ENCODE measurements at places on chromosomes 5 and 9. TPM values are rescaled to one million over a fixed set of nuclear protein-coding genes. Genes with fewer than 3 reads are reported as not detected.

- DNase-seq, result no peak
These were observed 425.3 kb upstream of the CDH6 start for GRCh38 chr5:30768056-30768690.

ORM2 gene
- 0.49 TPM for polyA plus RNA-seq

DNA sequence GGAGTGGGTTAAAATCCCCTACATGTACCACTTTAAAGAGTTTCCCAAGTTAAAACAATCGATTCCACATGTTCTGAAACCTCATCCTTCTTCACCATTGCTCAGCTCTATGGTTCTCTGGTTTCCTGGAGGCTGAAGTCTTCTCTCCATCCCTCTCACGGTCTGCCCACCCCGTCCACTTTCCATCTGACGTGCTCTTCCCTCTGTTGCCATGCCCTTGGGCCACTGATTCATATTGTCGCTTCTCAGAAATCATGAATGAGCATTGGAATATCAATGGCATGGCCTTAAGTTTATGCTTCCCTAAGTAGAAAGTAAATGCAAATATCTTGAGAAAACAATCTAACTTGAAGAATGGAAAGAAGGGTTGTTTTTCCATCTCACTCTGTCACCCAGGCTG, 30.9 kb downstream of the GDNF start:
- no peak for DNase-seq

DNA sequence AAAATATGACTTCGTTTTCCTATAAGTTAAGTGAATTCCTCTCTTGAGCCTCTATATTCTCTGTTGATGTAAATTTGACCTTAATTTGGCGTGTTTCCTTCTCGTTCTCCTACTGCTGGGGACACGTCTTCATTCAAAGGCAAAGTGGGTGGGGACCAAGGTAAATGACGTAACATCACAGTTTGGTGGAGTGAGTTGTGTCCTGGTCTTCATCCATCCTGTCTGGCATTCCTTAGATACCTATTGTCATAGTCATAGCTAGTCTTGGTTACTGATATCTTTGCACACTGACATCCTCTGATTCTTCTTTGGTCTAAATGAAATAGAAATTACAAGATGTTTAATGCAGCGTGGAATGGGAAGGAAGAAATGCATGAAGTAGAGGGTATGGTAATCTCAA, 108.5 kb downstream of the NNT start:
- no peak for DNase-seq

REEP2 gene
- polyA plus RNA-seq, result 111 TPM

SLCO6A1 gene
- polyA plus RNA-seq, result not detected

GRCh38 chr5:128262911-128263310, 179.3 kb downstream of the SLC12A2 start:
- peak; percentile 46 for DNase-seq

DNA sequence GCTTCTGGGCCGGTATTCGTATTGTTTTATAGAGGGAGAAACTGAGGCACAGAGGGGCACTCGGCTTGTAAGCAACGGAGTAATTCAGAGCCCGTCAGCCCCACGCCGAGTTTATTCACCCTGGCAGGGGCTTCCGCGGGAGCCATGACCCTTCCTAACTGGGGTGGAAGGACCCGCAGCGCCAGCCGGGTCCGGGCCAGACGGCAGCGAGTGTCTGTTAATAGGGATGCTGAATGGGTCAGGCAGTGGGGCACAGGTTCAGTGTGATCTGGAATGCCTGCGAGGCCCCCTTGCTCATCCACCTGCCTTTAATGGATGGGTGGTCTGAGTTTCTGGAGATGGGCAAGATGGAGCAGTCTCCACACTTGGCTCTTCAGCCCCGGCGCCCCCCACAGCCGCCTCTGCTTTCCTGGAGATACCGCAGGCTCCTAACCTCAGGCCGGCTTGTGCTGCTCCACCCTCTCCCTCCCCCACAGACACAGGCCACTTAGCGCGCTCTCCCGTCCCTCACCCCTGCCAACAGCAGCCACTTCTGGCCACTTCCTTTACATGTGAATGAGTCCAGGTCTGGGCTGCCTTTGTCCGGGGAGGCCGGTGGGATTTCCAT, 147.1 kb downstream of the ERCC6L2 start:
- no peak for DNase-seq

TEX48 gene
- polyA plus RNA-seq, result not detected

GRCh38 chr9:71783120-71783523, 14.8 kb upstream of the CEMIP2 start:
- DNase-seq, result no peak

- DNase-seq, result no peak
These were observed 93.8 kb downstream of the FEM1C start for GRCh38 chr5:115450741-115451140.

DNA sequence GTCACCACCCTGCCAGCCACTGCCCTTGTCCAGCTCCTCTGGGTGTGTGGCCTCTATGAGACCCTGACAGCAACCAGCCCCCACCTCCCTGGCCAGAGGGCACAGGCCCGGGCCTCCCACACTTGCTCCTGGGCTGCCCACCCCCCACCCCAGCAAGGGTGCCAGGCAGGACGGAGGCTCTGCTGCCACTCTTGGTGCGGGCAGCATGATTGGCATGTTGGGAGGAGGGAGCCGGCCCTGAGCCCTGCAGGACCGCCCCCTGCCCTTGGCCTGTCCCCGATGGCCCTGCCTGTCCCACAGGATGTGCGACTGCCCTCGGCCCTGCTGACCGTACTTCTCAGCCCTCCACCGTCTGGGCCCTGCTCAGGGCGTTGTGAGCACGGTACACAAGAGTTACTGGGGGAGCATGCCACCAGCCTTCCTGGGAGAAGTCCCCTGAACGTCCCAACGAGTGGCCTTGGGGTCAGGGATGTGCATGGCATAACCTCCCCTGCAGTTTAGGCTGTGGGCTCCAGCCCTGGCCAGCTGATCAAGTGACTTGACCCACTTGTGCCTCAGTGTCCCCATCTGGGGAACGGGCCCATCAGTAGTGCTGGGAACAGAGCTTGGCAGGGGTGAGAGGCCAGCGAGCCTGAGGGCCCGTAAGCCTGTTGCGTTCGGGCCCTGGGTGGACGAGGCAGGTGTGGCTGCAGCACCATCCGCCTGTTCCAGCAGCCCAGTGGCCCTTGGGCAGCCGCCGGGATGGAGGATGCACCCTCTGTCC, 16.0 kb downstream of the GPSM1 start:
- DNase-seq, result no peak

IGFBPL1 gene
- polyA plus RNA-seq, result 218 TPM

MLANA gene
- polyA plus RNA-seq, result not detected

DNA sequence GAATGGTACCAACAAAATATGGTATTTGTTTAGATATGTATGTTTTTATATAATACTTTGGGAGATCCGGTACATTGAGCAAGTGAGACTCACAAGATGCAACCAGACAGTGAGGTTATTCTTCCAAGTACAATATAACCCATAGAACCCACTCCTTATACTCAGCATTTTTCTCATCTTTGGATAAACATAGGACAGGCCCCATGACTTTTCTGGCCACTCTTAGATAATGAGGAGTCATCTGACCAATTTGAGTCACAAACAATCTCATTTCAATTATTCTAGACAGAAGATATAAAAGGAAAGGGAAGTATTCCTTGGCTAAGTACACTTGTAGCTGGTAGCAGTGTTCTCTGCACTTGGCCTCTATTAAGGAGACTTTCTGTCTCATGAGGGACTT, 150.2 kb downstream of the SGCD start:
- no peak for DNase-seq

GRCh38 chr5:136198453-136198852, 5.5 kb upstream of the SMIM32 start:
- no peak for DNase-seq

GRCh38 chr5:149549461-149550267, 1.6 kb downstream of the CSNK1A1 start:
- DNase-seq, result peak; percentile 86

DNA sequence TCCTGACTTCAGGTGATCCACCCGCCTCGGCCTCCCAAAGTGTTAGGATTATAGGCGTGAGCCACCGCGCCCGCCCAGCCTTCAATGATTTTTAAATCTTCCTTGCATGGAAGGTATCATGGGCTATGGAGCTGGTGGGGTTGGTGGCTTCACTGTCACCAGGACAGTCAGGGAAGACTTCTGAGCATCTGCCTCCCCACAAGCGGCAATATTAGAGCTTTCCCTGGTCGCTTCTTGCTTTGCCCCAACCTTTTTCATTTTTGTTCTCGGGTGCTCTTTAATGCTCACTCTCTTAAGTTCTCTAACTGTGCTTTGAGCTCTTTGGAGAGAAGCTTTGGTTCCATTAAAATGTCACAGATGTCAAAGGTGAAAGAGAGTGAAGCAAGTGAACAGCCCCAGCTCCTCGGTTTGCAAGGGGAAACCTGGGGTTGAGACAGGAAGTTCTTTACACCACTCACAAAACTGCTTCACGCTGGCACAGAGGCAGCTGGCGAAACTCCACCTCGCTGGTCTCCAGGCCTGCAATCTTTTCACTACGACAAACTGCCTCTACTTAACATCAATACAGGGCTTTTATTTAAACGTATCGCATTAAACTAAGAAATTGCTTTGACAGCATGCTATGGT, 142.5 kb upstream of the RETREG1 start:
- DNase-seq, result peak; percentile 58

TAF11L9 gene
- not detected for polyA plus RNA-seq

GRCh38 chr9:75183306-75183705, 95.0 kb downstream of the OSTF1 start:
- DNase-seq, result no peak

DNA sequence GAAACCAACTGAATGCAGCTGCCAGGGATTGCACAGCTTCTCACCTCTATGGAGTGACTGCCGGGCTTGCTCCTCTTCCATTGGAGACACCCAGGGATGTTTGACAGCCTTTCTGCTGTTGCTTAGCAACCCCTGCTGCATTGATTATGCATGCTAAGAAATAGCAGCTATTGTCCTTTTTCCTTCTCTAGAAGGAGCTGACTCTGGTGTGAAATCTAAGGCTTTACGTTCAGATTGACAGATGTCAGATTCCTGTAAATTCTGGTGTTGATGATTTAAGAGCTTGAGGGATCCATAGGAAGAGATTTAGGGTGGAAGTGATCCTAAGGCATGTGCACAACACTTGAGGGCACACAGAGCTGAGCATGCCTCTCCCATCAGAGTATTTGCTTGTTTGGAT, 267.7 kb downstream of the NTRK2 start:
- peak; percentile 83 for DNase-seq

IL5 gene
- not detected for polyA plus RNA-seq

GRCh38 chr5:15789642-15790041, 289.7 kb downstream of the FBXL7 start:
- DNase-seq, result no peak

DNA sequence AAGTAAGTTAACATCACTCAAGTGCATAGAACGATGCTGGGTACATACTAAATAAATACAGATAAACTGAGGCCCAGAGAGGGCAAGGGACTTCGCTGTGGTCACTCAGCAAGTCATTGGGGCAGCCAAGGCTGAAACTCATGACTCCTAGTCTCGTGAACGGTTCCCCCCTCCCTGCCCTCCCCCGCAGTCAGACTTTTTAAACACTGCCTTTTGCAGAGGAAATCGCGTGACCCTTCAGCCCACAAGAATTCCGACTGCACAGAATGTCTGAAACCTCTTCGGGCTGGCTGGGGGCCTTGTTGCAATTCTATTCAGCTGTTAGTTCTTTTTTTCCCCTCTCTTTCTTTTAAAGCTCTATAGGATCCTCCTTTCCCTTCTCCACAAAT, 28.1 kb downstream of the NEK6 start:
- DNase-seq, result no peak

GRCh38 chr5:160278343-160278742, 34.0 kb downstream of the CCNJL start:
- peak; percentile 67 for DNase-seq

GRCh38 chr9:129785866-129786265, 17.1 kb upstream of the TOR1B start:
- no peak for DNase-seq

DNA sequence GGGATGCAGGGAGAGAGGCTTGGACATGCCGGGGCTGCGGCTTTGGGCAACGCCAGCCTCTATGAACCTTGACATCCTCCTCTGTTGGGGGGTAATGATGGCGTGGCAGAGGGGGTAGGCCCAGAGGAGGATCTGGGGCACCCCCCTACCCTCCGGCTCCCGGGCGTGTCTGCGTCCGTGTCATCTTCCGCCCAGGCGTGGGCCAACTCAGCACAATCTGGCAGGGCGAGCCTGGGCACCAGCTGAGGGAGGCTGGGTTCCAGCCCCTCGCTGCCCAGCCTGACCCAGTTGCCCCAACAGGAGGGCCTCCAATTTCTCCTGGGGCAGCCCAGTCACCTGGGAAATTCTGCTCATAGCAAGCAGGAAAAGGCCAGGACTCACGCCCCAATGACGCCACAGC, 62.9 kb upstream of the IL17B start:
- DNase-seq, result no peak

DNA sequence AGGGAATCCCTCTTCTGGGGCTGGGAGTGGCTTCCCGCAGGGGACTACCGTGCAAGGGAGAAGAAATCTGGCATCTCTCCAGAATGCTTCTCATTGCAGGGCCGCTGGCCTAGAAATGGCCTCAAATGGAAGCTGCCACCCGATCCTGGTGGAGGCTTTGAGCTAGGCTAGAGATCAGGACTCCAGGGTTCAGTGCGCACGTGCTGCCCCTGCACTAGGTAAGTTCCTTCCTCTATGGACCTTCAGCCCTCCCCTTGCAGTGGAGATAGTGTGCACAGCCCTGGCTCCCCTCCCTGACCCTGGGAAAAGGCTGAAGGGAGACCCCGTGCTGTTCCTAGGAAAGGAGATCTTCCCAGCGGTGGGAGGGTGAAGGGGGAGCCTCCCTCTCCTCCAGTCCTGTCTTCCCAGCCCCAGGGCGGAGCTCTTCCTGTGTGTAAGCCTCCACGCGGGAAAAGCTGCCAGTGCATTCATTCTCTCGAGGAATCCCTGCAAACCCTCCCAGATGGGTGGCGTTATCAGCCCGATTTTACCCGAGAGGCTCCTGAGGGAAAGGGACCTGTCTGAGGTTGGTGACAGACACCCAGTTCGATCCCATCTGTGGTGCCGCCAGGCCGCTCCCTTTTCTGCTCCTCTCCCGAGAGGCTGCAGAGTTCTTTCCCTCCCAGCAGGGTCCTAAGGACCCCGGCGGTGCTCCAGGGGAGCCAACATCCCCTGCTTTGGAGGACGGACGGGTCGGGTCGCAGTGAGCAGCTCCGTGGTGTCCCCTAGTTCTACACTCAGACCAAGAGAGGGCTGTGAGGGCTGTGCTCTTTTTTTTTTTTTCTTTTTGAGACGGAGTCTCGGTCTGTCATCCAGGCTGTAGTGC, 1.4 kb upstream of the CERCAM start:
- no peak for DNase-seq

DNA sequence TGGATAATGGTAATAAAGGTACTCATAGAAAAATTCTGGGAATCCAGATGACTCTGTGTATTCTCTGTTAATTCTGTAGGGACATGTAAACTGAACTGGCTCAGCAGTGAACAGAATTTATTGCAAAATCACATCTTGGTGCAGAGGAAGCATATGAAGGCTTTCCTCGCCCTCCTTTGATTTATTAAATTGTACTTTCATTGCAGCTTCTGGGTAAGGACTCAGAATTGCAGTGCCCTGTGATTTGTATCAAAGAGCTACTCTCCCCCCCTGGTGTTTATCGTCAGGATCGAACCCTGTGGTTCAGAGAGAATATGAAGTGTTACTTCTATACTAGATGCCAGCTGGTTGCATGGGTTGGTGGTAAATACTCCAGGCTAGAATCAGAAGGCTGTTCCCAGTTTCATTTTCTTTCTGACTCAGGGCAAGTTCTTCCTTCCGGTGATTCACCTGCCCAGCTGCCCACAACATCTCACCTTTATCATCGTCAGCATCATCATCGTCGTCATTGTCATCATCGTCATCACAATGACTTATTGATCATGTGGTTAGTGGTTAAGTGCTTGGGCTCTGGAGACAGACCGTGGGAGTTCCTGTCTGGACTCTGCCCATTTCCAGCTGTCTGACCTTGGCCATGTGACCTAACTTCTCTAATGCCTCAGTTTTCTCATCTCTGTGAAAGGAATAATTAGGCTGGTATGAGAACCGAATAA, 238.8 kb downstream of the ARHGAP26 start:
- DNase-seq, result no peak

All from brain (organoid and tissue), 16 donors.